ENCODE measurements at places on chromosomes 3 and 15.

GRCh38 chr15:63892794-63893441 is 59.2 kb upstream of the HERC1 start:
- no peak for DNase-seq

- DNase-seq: no peak
Measured at GRCh38 chr3:16975083-16975482, 90.3 kb downstream of the PLCL2 start.

GRCh38 chr15:48397841-48398240 is 66.6 kb downstream of the DUT start:
- DNase-seq: no peak

- DNase-seq: no peak
Measured at GRCh38 chr15:57149196-57149595, 227.1 kb upstream of the CGNL1 start.

DNA sequence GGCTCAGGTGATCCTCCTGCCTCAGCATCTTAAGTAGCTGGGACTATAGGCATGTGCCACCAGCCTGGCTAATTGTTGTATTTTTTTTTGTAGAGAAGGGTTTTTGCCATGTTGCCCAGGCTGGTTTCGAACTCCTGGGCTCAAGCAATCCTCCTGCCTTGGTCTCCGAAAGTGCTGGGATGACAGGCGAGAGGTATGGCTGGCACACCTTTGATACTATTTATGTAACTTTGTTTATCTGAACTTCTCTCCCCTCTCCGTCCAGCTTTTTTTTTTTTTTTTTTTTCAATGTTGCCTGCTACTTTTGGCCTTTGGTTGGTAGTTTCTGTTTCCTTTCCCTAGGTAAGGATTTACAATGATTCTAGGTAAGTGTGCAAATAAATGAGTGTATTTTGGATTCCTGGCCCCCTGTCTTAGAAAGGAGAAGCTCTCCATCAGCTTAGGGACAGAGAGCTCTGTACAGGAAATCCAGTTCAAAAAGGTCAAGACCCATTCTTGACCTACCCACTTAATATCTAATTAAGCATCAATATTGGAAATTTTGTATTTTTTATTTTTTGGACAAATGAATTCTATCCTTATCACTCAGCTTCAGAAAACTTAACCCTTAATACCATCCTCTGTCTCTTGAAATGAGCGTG is 6.8 kb downstream of the ARL6IP5 start:
- no peak for DNase-seq

GRCh38 chr3:155771126-155771525 is 26.3 kb upstream of the PLCH1 start:
- DNase-seq: no peak

DNA sequence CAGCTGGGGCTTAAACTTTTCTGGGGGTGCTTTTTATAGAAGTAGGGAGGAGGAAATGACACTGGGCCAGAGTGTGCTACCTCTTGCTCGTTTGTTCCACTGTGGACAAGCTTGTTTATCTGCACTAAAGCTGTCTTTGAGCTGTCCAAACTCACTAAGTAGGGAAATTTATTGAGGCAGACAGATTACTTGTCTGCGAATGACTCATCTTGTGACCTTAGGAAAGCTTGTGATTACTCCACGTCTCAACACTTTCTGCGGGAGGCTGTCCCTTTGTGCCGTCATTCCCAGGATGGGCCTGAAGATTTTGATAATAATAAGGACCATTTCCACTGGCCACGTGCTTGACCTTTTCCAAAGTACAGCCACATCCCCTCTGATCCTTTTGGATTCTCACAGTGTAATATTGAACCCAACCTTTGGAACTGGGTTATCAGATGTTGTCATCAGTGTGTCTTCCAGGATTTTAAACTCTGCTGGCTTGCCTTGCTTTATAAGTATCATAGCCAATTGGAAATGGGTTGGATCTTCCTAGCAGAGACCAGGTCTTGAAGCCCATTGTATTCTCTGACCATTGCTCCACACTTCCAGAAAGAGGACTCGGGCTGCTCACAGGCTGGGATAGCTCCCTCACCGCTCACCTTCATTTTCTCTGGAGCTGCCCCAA is 84.7 kb downstream of the AGBL1 start:
- no peak for DNase-seq

GRCh38 chr3:138938056-138938876 is 8.7 kb downstream of the FOXL2 start:
- DNase-seq: no peak

- DNase-seq: peak; percentile 44
Measured at GRCh38 chr3:146117406-146118285, 43.3 kb downstream of the PLOD2 start.

Measured in HS-5 (cell line).